Urinary bladder (tissue), 4 donors: ENCODE measurements at places on chromosomes 5 and 9. TPM values are rescaled to one million over a fixed set of nuclear protein-coding genes. Genes with fewer than 3 reads are reported as not detected.

Gene EIF4E1B
- not detected for total RNA-seq

Gene TEX48
- not detected for total RNA-seq

Gene ACTBL2
- not detected for total RNA-seq

Gene OTP
- total RNA-seq, result not detected

Gene SHROOM1
- total RNA-seq, result 7.2 TPM

GRCh38 chr5:139848508-139849100 is 53.0 kb downstream of the PSD2 start:
- no peak for DNase-seq

- no peak for DNase-seq
Measured at GRCh38 chr5:172322028-172322965, 38.7 kb upstream of the UBTD2 start.

DNA sequence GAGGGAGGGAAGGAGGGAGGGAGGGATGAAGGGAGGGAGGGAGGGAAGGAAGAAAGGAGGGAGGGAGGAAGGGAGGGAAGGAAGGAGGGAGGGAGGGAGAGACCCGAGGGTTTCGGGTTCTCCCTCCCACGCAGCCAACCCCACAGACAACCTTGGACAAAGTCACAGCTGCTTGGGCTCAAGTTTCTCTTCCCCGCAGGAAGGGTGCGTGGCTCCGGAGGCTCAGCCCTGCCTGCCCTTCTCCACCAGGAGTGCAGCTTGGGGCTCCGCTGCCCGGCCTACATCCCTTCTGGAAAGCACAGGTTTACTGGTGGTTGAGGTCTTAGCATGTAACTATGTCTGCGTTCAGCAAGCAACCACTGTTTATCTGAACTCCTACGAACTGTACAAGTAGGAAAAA is 15.0 kb downstream of the SLC12A7 start:
- DNase-seq, result no peak

DNA sequence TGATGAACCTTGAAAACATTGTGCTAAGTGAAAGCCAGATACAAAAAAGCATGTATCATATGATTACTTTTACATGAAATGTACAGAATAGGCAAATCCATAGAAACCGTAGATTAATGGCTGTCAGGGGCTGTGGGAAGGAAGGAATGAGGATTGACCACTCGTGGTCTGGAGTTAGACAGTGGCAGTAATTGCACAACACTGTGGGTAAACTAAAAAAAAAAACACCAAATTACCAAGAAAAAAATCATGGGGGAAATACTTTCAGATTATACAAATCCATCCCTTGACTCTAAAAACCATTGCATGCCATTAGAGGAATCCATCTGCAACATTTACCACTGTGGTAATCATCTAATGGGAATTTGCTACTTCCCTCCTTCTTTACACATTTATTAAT is 140.0 kb downstream of the SIL1 start:
- DNase-seq, result no peak

DNA sequence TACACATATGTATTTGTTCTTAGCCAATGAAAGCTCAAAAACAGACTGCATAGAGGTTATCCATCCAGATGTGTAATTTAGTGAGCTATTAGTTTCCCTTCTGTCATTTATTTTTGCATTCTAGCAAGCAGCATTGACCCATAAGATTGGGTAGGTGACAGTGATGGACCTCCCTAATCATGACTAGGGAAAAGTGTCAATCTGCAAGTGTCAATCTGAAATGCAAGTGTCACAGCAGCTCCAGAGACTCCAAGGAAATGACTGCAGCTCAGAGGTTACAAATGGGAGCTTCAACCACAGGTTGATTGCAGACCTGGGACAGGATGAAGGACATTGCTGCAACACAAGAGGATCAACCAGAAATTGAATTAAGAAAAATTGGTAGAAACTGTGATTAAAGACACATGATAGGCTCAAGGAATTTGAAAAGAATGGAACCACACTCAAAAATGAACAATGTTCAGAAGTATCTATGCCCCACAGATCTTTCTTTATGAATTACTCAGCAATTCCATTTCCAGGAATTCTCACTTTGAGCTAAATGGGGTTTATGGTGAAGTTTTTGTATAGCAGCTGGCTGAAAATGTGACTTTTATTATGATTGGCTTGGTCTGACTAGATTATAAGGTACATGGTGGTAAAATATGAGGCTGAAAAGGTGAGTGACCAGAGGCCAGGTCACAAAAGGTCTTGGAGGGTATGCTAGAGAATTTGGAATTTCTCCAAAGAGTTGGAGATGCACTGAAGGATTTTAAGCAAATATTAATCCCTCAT is 59.6 kb upstream of the HTR4 start:
- no peak for DNase-seq
